ENCODE measurements at places on chromosomes 7 and 10.

- no peak for DNase-seq
Measured at GRCh38 chr10:100339236-100339635, 7.8 kb upstream of the SCD start.

GRCh38 chr7:4769761-4770160, 5.7 kb upstream of the AP5Z1 start:
- DNase-seq = no peak

- no peak for DNase-seq
Measured at GRCh38 chr10:50044941-50045664, 22.7 kb upstream of the WASHC2A start.

- DNase-seq = no peak
Measured at GRCh38 chr7:13708670-13709069, 280.8 kb downstream of the ETV1 start.

DNA sequence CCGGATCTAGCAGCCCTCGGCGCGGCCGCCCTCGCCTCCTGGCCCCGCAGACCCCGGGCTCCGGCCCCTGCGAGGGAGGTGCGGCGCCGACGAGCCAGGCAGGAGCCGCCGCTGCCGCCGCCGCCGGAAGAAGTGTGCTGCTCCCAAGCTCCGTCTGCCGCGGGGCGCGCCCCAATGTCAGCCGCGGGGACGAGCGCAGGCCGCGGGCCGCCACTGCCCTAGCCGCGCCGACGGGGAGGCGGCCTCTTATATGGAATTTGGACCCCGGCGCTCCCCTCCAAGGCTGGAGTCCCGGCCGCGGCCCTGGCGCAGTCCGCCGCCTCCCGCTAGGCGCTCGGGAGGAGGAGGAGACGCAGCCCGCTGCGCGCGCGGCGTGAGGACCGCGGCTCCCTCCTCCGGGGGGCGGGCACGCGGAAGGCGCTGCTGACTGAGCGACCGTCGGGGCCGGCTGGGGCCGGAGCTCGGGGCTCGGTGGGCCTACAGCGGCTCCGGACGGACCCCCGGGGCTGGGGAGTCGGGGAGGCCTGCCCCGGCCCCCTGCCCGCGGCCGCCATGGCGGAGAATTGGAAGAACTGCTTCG, at the start of gene TRIM8:
Gene TRIM8 (plus strand): TSS at position 414 of the 580 bp plus-strand sequence. CDS start 139 bp downstream, at position 553.
- no peak for DNase-seq

GRCh38 chr7:27364344-27364758, 121.7 kb downstream of the EVX1 start:
- DNase-seq = no peak

DNA sequence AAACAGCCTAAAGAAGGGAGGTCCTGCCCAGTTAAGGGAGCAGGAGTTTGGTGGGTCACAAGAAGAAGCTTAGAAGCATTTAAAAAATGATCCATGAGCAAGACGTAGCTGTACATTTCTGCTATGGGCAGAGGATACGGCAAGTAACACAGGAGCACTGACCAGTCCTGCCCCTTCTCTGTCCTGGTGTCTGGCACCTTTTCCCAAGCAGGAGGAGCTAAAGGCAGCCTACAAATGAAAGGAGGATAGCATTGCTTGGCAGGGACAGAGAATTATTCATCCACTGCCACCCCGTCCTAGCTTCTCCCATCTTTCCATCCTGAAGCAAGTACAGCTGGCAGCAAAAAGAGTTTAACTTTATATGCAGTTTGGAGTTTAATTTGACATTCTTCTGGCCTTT, 1077.6 kb downstream of the TYW1 start:
- no peak for DNase-seq

GRCh38 chr7:139127648-139128047, 18.1 kb upstream of the ZC3HAV1 start:
- no peak for DNase-seq

DNA sequence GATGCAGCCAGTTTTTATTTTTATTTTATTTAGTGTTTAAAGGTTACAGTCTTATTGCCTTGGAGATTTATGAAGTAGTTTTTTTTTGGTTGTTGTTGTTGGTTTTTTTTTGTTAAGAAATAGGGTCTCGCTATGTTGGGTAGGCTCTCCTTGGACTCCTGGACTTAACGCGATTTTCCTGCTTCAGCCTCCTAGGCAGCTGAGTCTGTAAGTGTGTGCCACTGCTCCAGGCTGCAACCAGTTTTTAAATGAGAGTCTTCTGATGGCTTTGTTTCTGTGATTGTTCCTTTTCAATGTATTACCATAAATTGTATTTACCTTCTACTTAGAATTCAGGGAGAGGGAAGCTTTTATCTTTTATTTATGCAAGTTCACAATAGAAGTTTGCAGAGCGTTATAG, 62.8 kb downstream of the BICC1 start:
- peak; percentile 69 for DNase-seq

GRCh38 chr7:29958667-29959358, 30.8 kb downstream of the SCRN1 start:
- no peak for DNase-seq

GRCh38 chr10:77835669-77836086, 90.9 kb downstream of the DLG5 start:
- no peak for DNase-seq

- DNase-seq = no peak
Measured at GRCh38 chr7:37362802-37363201, 85.9 kb downstream of the ELMO1 start.

DNA sequence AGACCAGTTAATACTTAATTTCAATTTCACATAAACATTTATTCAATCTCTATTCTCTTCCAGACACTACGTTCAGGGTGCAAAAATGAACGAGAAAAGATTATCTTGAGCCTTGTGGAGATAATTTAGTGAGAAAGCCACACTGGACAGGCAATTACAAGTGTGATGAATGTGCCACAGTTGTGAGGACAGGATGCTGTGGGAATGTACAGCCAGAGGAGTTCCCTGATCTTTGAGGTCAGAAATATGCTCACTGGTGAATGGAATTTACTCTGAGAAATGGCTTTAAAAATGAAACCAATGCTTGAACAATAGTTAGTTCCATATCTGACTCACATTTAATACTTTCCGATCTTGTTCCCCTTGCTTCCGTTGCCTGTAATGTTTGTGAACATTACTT, 864.8 kb downstream of the GATA3 start:
- no peak for DNase-seq

GRCh38 chr7:158123753-158124152, 463.9 kb downstream of the PTPRN2 start:
- no peak for DNase-seq

GRCh38 chr10:121974535-121975294, at the start of gene NSMCE4A:
Gene NSMCE4A, minus strand, starts transcription at chr10:121975217. Its CDS starts 52 bp downstream, at chr10:121975165.
- DNase-seq = peak; percentile 64

GRCh38 chr10:43166207-43166879, 28.1 kb downstream of the CSGALNACT2 start:
- no peak for DNase-seq

DNA sequence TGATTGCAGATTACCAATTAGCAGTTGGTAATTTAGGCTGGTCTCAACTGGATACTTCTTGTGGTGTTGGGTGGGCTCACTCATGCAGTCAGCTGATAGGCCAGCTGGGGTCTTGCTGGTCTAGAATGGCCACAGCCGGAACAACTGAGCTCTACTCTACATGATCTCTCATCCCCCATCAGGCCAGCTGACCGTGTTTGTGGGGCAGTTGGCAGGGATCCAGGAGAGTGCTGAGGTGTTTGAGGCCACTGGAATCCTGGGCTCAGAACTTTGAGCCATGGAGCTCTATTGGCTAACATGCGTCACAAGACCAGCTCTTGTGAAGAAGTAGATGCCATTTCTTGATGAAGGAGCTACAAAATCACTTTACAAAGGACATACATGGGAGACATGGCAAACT, 242.4 kb downstream of the GFRA1 start:
- DNase-seq = no peak

- DNase-seq = no peak
Measured at GRCh38 chr10:1166101-1166827, 110.1 kb downstream of the WDR37 start.

DNA sequence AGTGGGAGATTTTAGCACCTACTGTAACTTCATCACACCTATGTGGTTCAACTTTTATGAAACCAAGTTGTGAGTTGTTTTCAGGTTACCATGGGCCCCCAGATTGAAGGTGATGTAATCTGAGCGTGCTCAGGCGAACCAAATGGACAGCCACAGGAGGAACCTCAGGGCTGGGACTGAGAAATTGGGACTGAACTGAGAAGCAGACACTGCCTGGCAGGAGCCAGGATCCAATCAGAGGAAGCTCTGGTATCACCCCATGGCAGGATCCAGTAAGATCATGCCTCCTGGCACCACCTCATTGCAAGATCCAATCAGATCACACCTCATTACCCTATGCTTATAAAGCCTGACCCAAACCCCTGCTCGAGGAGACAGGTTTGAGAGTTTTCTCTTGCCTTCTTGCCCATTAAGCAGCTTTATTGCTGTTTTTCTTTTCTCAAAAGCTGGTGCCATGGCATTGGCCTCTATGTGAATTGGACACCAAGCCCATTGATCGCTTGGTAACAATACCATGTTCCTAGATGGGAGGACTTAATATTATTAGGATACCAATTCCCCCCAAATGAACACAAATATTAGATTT, 43.2 kb upstream of the GDF10 start:
- no peak for DNase-seq

- DNase-seq = no peak
Measured at GRCh38 chr7:17663061-17663675, 277.1 kb downstream of the SNX13 start.

DNA sequence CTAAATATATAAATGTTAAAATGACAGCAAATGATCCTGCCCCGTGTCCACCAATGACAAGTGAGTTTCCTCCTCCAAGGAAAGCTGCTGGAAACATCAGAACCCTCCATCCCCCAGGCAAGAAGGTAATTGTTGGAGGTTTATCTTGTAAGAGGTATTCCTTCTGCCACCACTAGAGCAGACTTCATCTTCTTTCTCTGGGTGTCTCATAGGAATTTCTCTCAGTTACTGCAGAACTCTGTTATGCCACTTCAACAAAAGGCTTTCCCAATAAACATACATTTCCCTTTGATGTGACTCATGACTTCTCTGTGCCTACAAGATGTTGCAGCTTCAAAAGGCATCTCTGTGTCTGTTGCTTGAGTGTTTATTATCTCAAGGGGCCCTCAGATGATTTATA, 279.1 kb downstream of the BMPER start:
- no peak for DNase-seq

DNA sequence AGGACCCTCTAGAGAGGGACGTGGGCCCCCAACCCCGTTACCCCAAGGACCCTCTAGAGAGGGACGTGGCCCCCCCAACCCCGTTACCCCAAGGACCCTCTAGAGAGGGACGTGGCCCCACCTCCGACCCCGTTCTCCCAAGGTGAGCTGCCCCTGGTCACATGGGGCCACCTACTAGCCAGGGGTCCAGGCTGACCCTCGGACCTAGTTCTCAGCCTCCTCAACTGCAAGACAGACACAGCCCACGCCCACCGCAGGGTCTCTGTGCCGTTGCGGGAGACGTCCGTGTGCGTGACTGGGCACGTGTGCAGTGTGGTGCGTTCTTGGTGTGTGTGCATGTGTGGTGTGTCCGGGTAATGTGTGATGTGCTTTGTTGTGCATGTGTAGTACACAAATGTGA, 21.6 kb upstream of the UTF1 start:
- DNase-seq = no peak

GRCh38 chr10:113052076-113052830, 102.2 kb downstream of the TCF7L2 start:
- DNase-seq = no peak

DNA sequence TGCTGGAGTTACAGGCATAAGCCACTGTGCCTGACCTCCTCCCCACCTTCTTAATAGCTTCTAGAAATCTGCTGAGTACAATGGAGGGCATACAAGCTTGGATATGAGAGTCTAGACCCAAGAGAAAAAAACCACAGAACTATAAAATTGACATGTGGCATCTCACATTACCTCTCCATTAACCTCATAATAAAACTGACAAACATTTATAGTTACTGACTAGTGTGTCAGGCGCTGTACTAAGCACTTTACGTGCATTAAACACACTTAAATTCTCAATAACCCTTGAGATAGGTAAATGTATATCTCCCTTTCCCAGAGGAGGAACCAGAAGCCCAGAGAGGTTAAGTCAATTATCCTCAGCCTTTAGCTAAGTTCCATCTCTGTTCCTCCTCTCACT, 300.5 kb upstream of the MYO3A start:
- no peak for DNase-seq

- no peak for DNase-seq
Measured at GRCh38 chr7:117273814-117274225, 49.0 kb downstream of the WNT2 start.

DNA sequence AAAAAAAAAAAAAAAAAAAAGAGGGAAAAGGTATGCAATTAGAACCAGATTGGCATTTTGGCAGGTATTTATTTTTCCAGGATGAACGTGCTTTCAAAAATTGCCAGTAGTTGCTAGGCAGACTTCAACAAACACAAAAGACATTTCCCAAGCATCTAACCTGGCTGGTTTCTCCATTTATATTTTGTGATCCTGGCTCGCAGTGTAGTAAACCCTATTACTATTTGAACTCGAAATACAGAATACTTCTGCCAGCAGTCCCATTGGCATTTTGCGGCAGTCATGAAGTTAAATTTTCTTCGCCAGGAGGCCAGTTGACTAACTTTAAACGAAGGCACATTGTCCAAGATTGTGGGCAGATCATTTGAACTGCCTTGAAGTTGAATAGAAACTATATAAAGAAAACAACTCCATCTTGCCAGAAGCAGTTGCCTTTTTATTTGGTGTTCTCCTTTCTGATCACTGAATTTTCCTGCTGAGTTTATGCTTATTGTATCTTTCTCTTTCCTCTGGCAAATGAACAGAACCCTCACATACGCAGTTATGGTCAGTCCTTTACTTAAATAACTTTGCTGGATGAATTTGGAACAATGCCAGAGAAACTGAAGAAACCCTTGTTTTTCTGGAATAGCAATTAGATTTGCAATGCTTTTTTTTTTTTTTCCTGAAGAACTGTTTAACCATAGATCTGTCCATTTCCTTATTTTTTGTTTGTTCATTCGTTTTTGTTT, 132.9 kb downstream of the BICC1 start:
- no peak for DNase-seq

GRCh38 chr10:131706476-131706875, 194.3 kb upstream of the PPP2R2D start:
- DNase-seq = no peak

GRCh38 chr10:68428396-68429104, 21.5 kb upstream of the RUFY2 start:
- no peak for DNase-seq

DNA sequence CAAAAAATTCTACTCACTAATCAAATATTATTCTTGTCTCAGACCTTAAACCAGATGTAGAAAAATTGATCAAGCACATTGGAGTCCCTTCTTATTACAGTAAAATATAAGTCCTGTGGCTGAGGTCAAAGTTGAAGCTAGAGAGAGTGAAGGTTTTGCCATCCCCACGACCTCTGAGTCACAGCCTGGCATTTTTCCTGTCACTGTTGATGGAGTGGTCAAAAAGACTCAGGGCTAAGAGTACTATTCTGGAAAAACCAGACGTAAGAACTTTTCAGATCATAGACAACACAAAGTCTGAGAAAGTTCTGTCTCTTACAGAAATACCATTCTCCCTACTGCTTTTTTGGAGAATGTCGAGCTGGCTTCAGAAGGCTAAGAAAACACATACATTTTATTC, 323.7 kb upstream of the ANKRD30A start:
- no peak for DNase-seq

GRCh38 chr10:43304687-43305333, 37.9 kb upstream of the RASGEF1A start:
- DNase-seq = peak; percentile 79
